ENCODE measurements at places on chromosomes 12 and 14.

- no peak for DNase-seq
Observed at GRCh38 chr14:30519961-30520360, 39.0 kb upstream of the G2E3 start.

DNA sequence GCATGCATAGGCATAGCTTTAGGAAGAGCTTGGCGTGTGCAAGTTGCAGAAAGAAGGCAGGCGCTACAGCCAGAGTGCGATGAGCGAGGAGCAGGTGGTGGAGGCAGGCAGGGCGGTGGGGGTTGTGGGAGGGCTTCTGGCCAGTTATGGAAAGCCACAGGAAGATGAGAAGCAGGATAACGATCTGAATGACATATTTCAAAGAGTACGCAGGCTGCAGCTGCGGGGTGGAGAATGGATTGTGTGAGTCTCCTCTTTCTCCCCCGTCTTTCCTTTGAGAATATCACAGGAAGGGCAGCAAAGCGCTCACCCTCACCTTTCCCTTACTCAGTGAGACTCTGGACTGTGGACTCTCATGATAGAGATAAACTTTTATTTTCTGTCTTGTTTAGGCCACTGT is 48.7 kb upstream of the PLXNC1 start:
- DNase-seq, result no peak

DNA sequence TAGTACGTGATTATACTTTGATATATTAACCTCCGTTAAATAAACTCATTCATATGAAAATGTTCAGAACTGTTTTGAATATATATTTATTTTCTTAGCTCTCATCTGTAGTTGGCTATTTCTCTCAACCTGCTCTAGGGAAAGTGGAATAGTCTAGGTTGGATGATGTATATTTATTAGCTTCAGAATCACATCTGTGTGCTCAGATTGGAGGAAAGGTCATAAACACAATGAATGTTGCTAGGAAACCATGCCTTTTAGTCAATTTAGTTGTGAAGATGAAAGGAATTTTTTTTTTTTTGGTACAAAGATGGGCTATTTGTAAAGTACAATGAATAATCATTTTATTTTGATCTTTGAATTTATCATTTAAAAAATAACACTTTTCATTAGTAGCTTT is 439.1 kb downstream of the FOXG1 start:
- no peak for DNase-seq

GRCh38 chr12:75990189-75990912 is 41.2 kb downstream of the PHLDA1 start:
- no peak for DNase-seq

DNA sequence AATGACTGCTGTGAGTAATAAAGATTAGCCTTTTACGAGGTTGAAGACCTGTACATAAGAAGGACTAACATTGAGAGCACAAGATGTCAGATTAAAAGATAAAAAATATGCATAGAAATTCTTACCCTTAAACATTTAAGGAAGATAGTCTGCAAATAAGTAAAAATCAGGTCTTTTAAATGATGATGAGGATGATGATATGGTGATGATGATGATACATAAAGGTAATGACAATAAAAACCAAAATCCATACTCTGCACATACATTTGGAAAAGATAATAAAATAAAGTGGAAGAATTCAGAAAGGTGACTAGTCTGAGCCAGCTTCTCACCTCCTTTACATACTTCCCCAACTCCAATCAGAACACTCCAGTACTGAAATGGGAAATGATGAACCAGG is 124.5 kb downstream of the PTCSC3 start:
- DNase-seq, result no peak

- no peak for DNase-seq
Observed at GRCh38 chr12:21776175-21776574, 1.7 kb upstream of the KCNJ8 start.

GRCh38 chr14:104792945-104793702 is 2.4 kb downstream of the AKT1 start:
- DNase-seq, result no peak

GRCh38 chr12:85058339-85058738 is 22.2 kb downstream of the LRRIQ1 start:
- DNase-seq, result no peak

DNA sequence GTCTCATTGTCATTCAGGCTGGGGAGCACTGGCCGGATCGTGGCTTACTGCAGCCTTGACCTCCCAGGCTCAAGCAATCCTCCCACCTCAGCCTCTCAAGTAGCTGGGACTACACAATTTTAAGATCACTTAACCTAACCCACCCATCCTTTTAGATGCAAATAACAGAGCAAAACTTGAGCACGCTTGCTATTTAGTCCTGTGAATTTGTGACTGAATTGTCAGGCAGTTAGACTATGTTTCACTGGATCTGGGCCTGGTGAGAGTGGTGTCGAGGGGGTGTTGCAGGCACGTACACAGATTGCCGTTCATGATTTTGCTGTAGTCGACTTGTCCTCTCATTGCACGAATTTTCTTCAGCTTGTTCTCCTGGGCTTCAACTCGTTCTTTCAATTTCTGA is 38.2 kb downstream of the ZFYVE21 start:
- no peak for DNase-seq

GRCh38 chr14:94659256-94659655 is 47.1 kb downstream of the SERPINA3 start:
- no peak for DNase-seq

DNA sequence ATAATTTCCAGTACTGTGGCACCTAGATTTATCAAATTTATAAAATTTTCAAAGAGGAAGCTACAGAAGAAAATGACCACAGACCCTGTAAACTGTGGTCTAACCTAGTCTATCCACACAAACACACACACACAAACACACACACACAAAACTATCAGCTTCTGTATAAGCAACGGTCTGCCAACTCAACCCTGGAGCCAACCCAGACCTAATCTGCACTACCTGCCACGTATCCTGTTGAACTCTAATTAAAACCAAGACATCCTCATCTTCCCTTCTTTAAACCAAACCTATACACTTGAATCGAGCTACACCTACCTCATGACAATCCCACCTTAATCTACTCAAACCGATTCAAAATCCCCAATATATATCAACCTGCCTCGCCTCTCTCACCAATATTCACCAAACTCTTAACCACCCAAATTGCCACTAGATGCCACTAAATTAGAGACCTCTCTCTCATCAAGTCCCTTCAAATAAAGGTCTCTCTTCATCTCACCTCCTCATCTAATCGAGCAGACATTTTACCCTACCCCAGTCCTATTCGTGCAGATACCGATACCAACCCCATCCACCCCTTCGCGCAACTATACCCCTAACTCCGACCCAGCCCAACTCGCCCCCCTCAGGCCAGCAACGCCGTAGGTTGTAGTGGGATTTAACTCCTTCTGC is 808 bp downstream of the ACIN1 start:
- DNase-seq, result no peak

DNA sequence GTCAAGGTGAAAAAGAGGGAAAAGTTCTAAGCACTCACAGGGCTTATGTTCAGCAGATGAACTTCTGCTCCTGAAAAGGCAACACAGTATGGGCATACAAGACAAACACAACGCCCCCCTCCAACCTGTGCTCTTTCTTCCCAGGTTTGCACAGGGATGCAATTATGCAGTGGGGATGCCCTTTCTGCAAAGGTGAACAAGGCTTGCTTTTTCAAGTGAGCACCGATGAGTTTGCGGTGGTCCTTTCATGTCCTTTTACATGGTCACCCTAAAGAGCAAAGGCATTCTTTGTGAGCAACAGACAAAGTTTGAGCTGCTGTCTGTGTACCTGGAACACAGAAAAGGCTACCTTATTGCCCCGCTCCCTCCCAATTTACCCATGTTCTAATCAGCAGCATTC is 6.7 kb downstream of the KITLG start:
- DNase-seq, result no peak

DNA sequence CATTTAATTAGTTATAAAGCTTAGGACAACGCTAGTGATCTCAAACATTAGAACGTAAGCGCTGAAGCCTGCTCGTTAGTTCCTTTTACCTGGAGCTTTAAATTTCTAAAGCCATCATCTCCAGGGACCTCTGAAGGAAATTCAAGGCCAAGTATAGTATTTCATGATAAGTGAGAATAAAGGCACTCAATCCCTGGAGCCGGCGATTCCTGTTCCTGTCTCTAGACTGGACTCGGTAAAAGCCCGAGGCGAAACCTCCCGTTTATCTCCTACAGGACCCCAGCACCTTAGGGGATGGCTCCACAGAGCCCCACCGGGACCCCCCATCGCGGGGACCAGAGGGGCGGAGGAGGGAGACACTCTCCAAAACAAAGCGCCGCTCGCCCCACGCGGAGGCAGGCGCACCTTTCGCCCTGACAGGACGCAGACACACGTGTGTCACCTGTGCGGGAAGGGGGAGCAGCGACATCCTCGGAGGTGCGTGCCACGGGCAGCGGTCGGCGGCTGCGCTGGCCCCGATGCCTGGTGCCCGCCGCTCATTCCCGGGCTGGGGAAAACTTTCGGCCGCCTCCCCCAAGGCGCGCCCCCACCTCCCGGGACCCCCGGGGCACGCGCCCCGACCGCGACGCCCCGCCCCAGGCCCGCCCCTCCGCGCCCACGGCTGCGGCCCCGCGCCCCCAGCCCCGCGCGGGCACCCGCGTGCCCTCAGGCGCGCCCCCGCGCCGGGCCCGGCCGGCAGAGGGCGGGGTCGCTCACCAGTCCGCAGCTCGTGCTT is 678 bp downstream of the RPS6KA5 start:
- DNase-seq, result peak; percentile 34

DNA sequence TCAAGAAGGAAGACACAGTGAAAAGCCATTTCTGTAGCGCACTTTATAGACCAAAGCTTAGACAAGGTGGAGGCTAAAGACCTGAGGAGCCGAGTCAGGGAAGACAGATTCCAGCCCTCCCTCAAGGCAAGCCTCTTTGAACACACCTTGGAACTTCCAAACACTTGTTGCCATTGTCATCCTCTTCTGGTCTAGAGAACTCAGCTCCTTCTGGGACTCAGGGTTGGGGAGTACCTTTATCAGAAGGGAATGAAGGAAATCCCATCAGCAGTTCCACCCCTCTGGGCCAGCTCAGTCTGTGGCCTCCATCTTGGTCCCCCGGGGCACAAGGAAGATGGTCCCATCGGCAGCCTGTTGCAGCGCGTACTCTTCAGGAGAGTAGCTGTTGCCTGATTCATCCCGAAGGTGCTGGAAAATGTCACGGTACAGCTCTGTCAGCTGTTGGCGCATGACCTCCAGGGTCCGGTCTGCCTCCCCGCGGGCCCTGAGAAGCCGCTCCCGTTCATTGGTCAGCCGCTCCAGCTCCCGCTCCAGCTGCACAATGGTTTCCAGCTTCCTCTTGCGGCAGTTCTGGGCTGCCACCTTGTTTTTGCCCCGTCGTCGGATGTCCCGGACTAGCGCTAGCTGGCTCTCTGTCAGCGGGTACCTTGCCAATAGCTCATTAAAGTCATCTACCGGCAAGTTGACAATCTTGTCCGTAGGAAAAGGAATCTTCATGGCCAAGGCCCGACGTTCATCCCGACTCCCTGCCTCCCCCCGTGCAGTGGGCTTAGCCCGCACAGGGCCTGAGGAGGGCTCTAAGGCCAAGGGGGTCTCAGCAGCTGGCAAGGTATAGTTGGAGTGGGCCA is 8.5 kb downstream of the NFE2 start:
- no peak for DNase-seq

DNA sequence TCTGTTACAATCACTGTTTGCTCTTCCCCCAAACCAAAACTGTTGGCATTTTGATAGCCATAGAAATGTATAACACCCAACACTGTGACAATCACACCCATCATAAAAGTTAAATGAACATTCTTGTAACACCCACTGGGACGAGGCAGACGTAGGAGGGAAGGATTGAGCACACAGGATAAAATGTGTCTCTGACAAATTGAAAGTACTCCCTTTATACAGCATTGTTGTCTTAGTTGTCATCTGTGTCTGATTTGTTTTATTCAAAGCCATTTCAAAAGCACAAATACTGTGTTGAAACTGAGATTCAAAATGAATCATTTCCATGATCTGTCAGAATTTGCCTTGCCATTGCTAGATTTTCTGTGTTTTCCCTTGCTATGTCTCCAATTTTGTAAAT is 436.3 kb downstream of the TMTC2 start:
- DNase-seq, result no peak

- no peak for DNase-seq
Observed at GRCh38 chr12:14396071-14396470, 30.6 kb downstream of the ATF7IP start.

DNA sequence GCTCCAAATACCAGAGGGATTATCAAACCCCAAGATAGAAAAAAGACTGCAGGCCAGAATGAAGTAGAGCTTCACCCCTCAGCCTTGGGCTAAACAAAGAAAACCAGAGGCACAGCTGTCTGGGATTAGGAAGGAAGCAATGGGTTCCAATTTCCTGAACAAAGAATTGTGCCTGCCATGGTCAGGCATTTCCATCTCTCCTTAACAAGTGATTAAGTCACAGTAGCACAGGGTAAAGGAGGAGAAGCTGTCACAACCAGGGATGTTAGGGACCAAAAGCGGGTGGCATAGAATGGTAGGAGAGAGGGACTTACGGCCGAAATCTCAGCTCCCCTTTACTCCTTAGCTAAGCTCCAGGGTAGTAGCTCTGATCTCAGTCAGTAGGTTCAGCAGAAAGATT is 33.9 kb downstream of the SPTLC2 start:
- DNase-seq, result no peak

DNA sequence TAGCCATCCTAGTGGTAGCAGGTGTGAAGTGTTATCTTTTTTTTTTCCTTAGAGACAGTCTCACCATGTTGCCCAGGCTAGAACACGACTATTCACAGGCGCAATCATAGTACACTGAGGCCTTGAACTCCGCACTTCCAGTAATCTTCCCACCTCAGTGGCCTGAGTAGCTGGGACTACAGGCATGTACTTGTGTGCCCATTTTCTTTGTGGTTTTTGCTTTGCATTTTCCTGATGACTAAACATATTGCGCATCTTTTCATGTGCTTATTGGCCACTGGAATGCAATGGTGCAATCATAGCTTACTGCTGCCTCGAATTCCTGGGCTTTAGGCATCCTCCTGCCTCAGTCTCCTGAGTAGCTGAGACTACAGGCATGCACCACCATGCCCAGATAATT is 33.3 kb upstream of the GCH1 start:
- no peak for DNase-seq

GRCh38 chr12:124368421-124369032 is 73.6 kb downstream of the RFLNA start:
- DNase-seq, result no peak

DNA sequence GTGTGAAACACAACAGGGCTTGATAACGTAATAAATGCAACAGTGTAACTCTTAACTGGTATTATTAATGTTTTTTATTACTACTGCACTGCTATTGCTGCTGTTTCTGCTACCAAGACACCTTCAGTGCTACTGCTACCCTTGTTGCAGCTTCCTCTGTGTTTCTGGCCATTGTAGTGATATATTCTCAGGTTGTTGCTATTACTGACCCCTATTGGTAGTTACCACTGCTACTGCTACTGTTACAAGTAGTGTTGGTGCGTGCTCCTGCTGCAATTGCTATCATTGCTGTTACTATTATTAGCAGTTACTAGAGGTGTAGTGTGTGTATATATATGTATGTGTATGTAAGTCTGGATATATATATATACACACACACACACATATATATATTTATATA is 87.2 kb upstream of the PTPRB start:
- DNase-seq, result no peak
